NCI-H524 treated with DMSO at 0.1 percent for 48 hours (cell line): ENCODE measurements at places on chromosomes 4 and X.

DNA sequence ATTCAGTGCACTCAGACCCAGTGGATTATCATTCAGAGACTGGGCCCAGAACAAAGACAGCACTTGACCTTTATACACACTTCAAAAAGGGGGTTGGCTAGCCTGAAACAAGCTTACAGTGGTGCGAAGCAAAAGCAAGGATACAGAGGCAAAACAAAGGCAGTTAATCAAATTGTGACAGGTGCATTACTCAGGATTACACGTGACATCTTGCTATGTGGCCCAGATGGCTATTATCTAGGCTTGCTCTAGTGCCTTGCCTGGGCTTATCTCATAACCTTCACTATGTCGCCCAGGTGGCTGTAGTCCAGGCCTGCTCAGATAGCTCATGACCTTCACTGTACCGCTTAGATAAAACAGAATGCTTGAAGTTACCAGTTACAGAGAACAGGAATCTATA lies 1092.1 kb upstream of the PRKX start:
- DNase-seq, result peak; percentile 5

- DNase-seq, result no peak
These were observed 37.5 kb upstream of the STK26 start for GRCh38 chrX:131985526-131986049.

DNA sequence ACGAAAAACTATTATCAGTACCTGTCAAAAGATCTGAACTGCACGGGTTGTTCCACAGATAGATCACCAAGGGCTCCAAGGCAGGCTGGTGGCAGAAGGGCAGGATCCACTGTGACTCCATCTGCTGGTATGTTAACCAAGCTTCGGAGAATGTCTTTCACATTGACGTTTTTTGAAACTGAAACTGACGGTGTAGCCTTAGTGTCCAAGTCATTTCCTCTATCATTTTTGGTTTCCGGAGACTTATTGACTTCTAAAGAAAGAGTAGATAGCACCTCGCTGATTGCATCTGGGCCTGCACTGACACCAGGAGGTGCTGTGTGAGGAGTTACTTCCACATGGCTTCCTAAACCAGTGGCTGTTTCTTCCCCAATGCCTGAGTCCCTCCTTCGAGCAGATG lies 186.9 kb downstream of the LRBA start:
- no peak for DNase-seq

- peak; percentile 88 for DNase-seq
These were observed 15.6 kb downstream of the CD38 start for GRCh38 chr4:15793506-15794363.

- DNase-seq, result no peak
These were observed 5.6 kb downstream of the PRDM8 start for GRCh38 chr4:80202741-80203553.

DNA sequence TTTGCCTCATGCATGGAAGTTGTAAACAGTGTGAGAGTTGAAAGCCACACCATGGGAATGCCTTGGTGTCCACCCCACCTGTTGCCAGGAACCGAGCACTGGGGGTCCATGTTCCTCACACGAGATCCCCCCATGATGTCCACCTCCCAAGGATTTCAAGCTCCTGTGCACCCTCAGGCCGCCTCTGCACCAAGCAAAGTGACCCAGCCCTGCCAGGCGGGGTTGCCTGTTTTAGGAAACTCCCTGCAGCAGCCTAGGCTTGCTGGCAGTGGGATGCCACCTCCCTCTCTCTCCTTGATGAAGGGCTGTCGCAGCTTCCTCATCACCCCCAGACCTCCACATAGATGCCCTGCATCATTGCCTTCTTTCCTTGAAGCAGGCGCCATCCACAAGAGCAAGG lies 82.8 kb downstream of the GPR143 start:
- DNase-seq, result no peak

- DNase-seq, result no peak
These were observed 3.3 kb upstream of the EREG start for GRCh38 chr4:74361671-74362070.

- no peak for DNase-seq
These were observed 220.4 kb upstream of the RADX start for GRCh38 chrX:106391284-106391911.
